G401 (cell line): ENCODE measurements at places on chromosomes 2 and 18. TPM values are rescaled to one million over a fixed set of nuclear protein-coding genes. Genes with fewer than 3 reads are reported as not detected.

MOCOS gene
- not detected in 2 replicates for total RNA-seq

CCDC68 gene
- total RNA-seq, result not detected in 2 replicates

DPYSL5 gene
- 4.4 and 4.8 TPM in 2 replicates for total RNA-seq

IL36RN gene
- not detected in 2 replicates for total RNA-seq

GLI2 gene
- not detected in 2 replicates for total RNA-seq

ASB1 gene
- 27.7 and 41.5 TPM in 2 replicates for total RNA-seq

VIL1 gene
- not detected in 2 replicates for total RNA-seq

MC5R gene
- not detected in 2 replicates for total RNA-seq

LRRC30 gene
- not detected in 2 replicates for total RNA-seq

ZNF516 gene
- total RNA-seq, result 8.4 and 9.6 TPM in 2 replicates
